G401 (cell line): ENCODE measurements at places on chromosomes 2 and 18. TPM values are rescaled to one million over a fixed set of nuclear protein-coding genes. Genes with fewer than 3 reads are reported as not detected.

The CD226 gene
- total RNA-seq = 0.07 and 0.31 TPM in 2 replicates

The NCKAP5 gene
- not detected in 2 replicates for total RNA-seq

The SRD5A2 gene
- total RNA-seq = not detected in 2 replicates

The SATB2 gene
- not detected in 2 replicates for total RNA-seq

The MOGAT1 gene
- total RNA-seq = not detected in 2 replicates

The HJURP gene
- total RNA-seq = 25.0 and 38.5 TPM in 2 replicates

The HOXD10 gene
- total RNA-seq = not detected in 2 replicates

The IL1RL1 gene
- total RNA-seq = not detected in 2 replicates

The SANBR gene
- 11.9 and 17.2 TPM in 2 replicates for total RNA-seq

The CYTIP gene
- not detected in 2 replicates for total RNA-seq

The REL gene
- total RNA-seq = 3.2 and 4.1 TPM in 2 replicates

The CFAP210 gene
- total RNA-seq = 0.07 TPM in 1 of 2 replicates, not detected in the other

The NYAP2 gene
- total RNA-seq = not detected in 2 replicates

The IL1F10 gene
- not detected in 2 replicates for total RNA-seq

The ZNF396 gene
- 0.03 and 0.25 TPM in 2 replicates for total RNA-seq

The TEX44 gene
- total RNA-seq = not detected in 2 replicates

The TCF23 gene
- total RNA-seq = not detected in 2 replicates

The POTEE gene
- total RNA-seq = 0.14 TPM in 1 of 2 replicates, not detected in the other

The BBS5 gene
- 3.9 and 6.9 TPM in 2 replicates for total RNA-seq

The CFAP65 gene
- total RNA-seq = not detected in 2 replicates

The EMILIN2 gene
- total RNA-seq = 0.06 and 0.07 TPM in 2 replicates

The MPP4 gene
- 7.4 and 8.8 TPM in 2 replicates for total RNA-seq

The LYPD1 gene
- total RNA-seq = not detected in 2 replicates

The MARCHF4 gene
- 0.06 and 0.14 TPM in 2 replicates for total RNA-seq

The ESPNL gene
- total RNA-seq = 6.8 and 19.3 TPM in 2 replicates

The M1AP gene
- total RNA-seq = 0.12 TPM in 1 of 2 replicates, not detected in the other

The SIX3 gene
- total RNA-seq = not detected in 2 replicates
